Femur (tissue), 1 donor: ENCODE measurements at places on chromosomes 4 and X.

GRCh38 chr4:151429957-151430570, 21.1 kb downstream of the FHIP1A start:
- no peak for DNase-seq

DNA sequence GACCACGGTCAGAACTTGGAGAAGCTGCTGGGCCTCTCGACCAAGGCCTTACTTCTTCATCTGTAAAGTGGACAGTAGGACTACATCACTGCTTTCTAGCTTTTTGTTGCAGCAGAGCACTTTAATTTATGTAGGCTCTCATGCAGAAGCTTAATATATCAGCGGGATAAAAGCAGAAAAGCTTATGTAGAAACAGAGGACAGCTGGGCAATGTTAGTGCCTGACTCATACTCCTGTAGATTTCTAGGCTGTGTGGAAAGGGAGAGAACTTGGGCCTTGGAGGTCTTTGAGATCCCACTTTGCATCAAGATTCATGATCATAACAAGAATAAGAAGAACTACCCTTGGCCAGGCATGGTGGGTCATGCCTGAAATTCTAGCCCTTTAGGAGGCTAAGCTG, 91.2 kb downstream of the ARHGAP10 start:
- no peak for DNase-seq

DNA sequence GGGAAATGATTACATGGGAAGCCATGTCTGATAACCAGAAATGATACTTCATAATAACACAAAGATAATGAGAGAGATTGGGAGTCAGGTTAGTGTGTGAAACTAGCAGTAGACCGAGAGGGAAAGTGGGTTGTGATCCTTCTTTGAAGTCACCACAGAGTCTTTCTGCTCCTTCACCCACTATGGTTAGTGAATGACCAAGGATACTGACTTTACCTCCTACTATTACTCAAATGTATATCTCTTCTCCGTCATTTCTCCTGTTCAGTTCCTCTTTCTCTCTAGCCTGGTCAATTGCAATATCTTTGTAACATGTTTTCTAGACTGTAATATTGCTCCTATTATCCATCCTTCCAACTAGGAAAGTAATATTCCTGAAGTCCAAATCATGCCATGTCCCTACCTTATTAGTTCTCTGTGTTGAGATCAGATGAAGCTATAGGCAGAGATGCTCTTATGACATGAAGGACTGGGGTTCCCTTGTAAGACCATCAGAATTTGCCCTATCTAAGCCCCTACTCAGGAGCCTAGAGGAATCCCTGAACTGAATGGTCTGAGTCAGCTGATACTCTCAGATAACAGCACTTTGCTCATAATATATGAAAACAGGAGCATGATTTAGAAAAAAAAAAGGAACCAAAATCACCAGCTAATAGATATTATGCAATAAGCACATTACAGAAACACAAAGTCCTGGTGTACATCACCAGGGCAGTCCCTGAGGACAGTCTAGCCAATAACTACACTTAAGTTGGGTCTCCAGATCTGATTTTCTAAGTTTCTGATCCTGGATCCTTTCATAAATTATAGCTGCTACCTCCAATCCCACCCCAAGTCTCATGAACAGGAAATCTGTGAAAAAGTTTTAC, 81.2 kb downstream of the SHROOM3 start:
- DNase-seq: no peak

DNA sequence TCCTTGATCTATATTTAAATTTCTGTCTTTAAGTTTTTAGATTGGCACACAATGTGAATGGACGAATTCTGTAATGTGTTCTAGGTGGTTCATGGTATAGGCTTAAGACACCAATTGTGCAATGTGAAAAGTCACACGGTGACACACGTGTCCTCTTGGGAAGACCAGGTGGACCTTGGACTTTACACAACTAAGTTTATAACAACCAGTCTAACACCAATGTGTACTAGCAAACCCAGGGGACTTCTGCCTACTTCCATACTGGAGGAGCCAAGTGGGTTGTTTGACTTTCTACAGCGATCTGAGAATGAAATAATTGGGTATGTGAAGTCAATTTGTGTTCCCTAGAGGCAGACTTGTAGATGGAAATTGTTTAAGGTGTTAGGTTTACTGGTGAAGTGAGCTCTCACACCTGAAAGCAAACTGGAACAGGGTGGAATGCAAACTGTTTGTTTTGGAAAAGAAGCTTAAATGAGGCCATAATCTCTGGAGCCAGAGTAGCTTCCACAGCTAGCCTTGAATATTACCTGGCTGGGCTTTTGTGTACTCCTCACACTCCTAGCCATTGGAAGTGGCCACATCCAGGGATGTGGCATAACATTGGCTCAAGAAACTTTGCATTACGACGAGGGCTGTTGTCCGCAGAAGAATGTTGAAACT, 45.9 kb upstream of the WDR1 start:
- DNase-seq: no peak

GRCh38 chrX:72498782-72499181, 73.9 kb downstream of the HDAC8 start:
- no peak for DNase-seq

GRCh38 chr4:138181287-138181686, 60.9 kb downstream of the SLC7A11 start:
- peak; percentile 42 for DNase-seq

GRCh38 chrX:16148896-16149295, 18.4 kb upstream of the MAGEB17 start:
- DNase-seq: no peak

GRCh38 chrX:21408307-21408706, 34.1 kb downstream of the CNKSR2 start:
- DNase-seq: peak; percentile 33

DNA sequence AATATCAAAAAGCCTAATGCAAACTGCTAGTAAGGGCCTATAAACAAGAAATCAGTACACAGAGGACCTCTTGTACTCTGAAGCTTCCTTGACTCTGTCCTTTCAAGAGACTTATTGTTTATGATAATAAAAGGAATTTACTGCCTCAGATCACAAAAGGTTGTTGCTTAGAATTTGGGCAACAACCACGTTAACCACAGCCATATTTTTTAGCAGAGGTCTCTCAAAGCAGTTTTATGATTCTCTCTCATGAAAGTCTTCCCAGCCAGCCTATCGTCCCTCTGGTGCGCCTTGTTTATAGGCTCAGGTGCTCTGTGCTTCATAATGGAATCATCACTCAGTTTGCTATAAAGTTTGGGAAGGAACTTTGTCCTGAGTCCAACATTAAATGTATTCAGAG, 270.6 kb downstream of the RCHY1 start:
- no peak for DNase-seq

DNA sequence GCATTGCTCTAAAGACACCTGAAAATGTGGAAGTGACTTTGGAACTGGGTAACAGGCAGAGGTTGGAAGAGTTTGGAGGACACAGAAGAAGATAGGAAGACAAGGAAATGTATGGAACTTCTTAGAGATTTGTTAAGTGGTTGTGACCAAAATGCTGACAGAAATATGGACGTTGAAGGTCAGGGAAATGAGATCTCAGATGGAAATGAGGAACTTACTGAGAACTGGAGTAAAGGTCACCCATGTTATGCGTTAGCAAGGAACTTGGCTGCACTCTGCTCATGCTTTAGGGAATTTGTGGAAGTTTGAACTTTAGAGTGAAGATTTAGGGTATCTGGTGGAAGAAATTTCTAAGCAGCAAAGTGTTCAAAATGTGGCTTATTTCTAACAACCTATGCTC, 99.4 kb downstream of the FAM13A start:
- DNase-seq: no peak

DNA sequence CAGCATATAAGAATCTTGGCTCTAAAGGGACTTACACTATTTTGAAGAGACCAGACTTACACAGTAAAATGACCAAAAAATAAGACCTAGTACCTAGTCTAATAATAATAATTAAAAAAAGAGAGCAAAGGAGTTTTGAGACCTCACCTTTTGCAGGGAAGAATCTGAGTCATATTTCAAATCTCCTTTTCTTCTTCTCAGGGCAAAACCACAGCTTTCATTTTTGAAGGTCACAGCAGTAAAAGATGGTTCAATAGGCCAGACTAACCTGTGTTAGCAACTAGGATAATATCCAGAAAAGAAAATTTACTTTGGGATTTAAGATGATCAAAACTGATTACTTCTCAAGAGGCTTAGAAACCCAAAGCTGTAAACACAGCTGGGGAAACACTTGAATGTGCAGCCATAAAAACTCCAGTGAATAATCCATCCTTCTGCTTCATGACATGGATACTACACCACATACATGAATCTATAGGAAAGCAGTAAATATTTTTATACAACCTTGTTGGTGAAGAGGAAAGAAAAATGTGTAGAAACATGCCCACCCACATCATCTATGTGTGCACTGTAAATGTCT, 25.9 kb upstream of the LNX1 start:
- no peak for DNase-seq

GRCh38 chrX:118350221-118350620, 4.3 kb downstream of the WDR44 start:
- no peak for DNase-seq
